Activated CD4-positive, alpha-beta T cell treated with anti-CD3 and anti-CD28 coated beads for 4 hours (primary cell): ENCODE measurements at places on chromosomes 16 and 17.

GRCh38 chr17:80910043-80910442 lies 81.6 kb upstream of the CHMP6 start:
- DNase-seq: no peak

GRCh38 chr17:29115435-29115834 lies 64.8 kb downstream of the MYO18A start:
- no peak for DNase-seq

DNA sequence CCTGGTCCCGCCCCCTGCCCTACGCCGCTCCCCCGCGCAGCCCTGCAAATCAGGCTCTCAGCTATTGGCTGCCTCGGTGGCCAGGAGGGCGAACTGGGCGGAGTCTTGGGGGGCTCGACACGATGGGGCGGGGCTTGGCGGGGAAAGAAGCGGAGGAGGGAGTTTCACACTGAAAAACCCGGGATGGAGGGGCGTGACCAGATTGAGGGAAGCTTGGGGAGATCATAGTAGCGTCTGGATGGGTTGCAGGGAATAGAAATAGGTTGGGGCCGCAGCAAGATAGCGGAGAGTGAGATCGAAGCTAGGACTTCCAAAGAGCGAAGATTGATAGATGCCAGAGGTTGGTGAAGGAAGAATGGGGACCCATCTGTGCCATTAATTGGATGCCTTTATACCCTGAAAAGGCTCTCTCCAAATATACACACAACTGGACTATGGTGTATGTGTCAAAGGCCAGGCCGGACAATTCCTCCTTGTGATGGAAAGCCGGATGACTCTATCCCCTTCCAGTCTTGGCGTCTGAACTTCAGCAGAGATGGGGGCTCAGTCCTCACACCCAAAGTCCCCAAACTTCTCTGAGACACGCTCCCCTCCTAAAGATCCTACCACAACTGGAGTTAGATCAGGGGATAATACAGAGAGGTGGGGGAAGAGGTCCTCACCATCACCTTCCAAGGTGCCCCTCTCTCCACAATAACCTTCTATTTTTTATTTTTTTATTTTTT lies 376 bp upstream of the STAC2 start:
- DNase-seq: peak; percentile 45

DNA sequence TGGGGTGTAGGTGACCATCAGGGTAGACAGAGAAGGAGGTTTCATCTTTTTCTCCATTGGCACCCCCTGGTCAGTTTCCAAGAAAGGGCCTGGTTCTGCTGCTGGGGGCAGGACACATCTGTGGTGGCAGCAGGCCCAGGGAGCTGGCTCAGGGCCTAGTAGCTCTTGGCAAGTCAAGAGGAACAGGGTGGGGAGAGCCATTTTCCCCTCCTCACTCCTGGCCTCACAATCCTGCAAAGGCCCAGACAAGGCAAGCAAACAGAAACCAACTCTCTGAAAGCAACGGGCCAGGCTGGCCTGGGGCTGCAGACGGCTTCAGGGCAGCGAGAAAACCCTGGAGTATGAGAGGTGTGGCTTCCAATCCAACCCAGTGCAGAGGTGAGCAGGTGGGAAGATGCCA lies 192.9 kb upstream of the DYNLRB2 start:
- DNase-seq: no peak

DNA sequence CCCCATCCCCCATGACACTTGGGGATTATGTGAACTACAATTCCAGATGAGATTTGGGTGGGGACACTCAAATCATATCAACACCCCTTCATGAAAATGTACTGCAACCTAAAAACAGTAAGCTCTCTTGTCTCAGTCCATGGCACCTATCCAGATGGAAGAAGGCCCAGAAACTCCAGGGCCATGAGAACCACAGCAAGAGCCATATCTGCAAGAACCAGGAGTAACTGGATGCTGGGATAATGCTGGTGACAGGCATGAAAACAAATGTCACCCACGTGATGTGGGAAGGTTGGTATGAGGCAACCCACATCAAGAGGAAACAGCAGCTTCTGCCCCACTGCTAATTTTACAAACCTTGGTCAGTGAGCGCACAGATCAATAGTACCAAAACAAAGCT lies 400.1 kb upstream of the ERCC4 start:
- no peak for DNase-seq

GRCh38 chr16:27235055-27235937 lies 32.0 kb downstream of the KDM8 start:
- peak; percentile 84 for DNase-seq

DNA sequence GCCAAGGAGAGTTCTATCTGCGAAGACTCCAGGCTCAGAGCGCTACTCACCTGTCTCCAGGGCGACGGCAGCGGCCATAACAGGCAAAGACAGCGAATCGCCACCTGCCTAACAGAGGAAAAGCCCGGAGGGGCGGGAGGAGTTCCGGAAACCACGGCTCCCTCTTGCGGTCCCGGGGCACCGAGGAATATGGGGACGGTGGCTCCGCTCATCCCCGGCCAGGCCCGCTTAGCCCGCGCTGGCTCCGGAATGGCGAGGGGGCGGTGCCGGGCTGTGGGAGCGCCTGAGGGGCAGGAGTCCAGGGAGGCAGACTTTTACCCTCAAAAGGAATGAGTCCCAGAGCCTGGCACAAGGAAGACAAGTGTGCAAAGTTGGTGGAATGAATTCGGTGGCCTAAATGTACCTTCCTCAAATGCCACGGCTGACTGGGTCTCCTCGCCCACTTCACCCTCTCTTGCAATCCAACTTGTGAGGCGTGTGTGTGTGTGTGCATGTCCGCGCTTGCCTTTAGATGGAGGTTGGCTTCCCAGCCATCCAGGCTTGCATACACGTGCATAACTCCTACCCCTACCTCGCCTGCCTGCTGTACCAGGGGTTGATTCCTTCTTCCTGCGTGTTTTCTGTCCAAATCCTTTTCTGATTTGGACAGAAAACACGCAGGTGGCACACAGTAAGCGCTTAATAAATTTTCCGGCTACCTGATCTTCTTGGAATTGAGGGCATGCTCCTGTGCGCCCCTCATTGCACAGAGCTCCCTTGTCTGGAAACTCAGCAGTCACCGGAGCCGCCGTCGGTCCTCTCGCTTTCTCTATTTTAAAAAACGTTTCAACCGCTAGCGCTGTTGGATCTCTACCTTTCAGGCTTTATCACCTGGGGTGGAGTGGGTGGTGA lies 3.5 kb downstream of the C17orf100 start:
- DNase-seq: no peak

DNA sequence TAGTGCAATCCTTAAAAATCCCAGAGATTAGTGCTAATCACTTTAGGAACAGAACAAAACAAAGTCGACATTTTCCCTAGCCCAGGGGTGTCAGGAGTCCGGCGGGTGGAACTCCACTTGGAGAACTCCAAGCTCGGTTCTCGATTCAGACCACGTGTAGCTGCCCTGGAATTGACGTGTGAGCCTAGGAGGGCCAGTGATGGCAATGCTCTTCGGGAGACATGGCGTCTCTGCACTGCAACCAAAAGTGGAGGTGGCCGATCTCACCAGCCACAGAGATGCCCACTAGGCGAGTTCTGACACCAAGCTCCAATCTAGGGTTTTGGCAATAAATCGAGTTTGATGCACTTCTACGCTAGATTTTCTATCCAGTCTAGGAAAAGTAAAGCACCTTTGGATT lies 17.6 kb downstream of the MAP1LC3B start:
- DNase-seq: no peak

- no peak for DNase-seq
Measured at GRCh38 chr17:18262111-18262510, 1.6 kb downstream of the MIEF2 start.

- no peak for DNase-seq
Measured at GRCh38 chr17:49925921-49926320, 43.1 kb upstream of the DLX4 start.

DNA sequence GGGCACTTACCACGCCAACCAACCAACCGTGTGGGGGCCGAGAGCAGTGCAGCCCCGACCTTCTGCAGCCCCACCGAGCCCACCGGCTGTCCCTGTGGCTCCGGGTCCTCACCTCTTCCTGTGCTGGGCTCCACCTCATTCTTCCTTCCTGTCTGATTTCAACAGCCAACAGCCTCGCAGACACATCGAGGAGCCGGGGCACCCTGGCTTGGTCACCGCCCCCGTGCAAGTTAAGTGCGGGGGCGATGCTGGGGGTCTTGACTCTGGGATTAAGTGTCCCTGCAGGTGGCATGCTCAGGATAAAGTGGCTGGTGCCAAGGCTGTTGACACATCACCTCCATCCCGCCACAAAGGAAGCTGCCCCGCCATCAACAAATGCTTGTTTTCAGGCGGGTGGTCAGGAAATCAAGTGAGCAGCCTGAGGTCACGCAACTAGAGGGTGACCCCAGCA lies at the start of gene NLRC3:
Gene NLRC3, minus strand, starts transcription at position 102 of the 451 bp plus-strand sequence. CDS start 12,367 bp downstream, outside the sequence.
- DNase-seq: peak; percentile 34

DNA sequence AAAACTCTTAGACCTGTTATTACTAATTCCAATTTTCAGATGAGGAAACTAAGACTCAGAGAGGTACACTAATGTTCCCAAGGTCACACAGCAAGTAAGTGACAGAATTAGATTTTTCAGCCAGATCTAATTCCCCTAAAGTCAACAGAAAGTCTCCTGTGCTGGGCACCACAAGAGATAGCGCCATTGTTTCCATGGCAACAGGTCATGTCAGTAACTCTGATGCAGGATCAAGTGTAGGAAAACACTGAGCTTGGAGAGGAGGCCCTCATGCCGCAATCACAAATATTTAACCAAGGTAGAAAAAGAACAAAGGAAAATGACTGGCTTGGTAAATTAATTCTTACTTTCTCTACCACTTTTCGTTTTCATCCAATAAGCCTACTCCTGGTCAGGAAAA lies 166.0 kb upstream of the CDH13 start:
- DNase-seq: no peak

- DNase-seq: no peak
Measured at GRCh38 chr17:2455956-2456355, 55.1 kb upstream of the MNT start.

- DNase-seq: no peak
Measured at GRCh38 chr17:54901230-54901822, 674 bp downstream of the TOM1L1 start.

GRCh38 chr17:49557312-49558024 lies 18.2 kb upstream of the NXPH3 start:
- no peak for DNase-seq

DNA sequence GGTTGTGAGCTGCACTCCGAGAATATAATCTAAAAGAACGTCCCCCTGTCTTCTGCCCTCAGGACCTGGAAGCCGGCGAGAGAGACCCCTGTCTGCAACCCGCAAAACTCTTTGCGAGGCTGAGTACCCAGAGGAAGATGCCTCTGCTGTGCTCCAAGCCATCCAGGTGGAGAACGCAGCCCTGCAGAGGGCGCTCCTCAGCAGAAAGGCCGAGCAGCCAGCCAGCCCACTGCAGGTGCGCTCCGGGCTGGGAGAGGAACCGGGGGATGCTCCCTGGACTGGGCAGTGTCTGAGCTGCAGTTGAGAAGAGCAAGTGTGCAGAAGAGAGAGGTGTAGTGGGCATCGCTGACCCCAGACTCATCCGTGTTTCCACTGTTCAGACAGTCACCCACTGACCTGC lies 148.3 kb downstream of the KATNIP start:
- DNase-seq: no peak

DNA sequence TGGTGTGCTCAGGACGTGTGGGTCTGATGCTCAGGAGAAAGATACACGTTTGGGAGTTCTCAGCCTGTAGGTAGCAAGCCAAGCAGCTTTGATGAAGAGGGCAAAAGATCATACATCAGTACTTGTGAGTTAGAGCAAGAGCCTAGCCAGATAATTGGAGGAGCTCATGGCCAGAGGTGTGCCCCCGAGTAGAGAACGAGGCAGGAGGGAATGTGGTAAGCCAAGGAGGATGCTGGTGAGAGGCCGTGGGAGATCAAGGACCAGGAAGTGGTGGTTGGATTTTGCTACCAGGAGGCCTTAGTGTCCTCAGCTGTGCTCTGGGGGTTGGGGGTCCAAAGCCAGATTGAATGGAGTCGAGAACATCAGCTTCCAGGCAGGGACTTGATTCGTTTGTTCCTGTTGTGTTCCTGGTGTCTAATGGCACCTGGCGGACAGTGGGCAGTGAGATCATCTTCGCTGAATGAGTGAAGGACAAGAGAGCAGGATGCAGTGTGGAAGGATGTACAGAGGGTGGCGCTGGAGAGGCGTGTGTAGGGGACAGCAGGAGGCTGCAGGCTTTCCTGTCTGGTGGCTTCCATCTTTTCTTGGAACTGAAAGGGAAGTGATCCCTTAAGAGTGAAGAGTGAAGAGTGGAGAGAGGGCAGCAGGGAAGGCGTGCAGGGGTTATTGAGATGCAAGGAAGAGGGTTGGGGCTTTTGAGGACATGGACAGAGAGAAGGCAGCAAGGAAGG lies 11.6 kb downstream of the FBXL19 start:
- DNase-seq: no peak

DNA sequence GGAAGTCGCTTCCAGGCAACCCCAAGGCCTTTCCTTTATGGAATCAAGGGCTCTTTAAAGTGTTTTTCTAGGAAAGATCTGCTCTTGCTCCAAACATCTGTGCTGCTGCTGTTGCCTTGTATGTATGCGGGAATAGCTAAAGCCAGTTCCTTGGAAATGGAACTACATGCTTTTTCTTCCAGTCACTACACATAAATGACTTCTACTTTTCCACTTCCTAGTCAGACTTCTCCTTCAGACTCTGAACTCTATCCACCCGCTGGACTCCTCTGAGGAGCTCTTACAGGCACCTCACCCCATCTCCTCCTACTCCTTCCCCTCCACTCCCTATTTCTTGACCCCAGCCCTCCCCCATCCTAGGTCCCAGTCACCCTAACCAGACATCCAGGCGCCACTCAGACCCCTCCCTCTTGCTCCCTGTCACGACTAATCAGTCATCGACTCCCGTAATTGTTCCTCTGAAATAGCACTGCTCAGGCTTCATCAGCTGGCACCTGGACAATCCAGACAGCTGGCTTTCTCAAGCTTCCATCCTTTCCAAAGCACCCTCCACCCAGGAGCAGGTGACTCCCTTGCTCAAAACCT lies 15.0 kb upstream of the PEMT start:
- no peak for DNase-seq

GRCh38 chr17:78609191-78609641 lies 32.0 kb upstream of the DNAH17 start:
- DNase-seq: no peak

DNA sequence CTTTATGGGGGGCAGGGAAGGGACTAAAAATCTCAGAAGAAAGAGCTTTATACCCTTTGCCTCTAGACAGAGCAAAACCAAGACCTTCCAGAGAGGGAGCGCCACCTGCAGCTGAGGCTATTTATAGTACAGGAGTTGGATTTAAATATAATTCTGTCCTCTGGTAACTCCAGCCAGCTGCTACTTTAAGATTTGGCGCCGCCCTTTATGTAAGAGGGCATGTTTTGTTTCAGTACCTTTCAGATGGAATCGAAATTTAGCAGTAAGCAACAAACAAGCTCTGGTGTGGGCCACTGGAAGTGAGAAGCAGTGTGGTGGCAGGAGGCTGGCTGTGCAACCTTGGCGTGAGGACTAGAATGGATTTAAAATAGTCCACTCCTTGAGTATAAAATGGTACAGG lies 5.2 kb upstream of the GUCY2D start:
- peak; percentile 24 for DNase-seq

DNA sequence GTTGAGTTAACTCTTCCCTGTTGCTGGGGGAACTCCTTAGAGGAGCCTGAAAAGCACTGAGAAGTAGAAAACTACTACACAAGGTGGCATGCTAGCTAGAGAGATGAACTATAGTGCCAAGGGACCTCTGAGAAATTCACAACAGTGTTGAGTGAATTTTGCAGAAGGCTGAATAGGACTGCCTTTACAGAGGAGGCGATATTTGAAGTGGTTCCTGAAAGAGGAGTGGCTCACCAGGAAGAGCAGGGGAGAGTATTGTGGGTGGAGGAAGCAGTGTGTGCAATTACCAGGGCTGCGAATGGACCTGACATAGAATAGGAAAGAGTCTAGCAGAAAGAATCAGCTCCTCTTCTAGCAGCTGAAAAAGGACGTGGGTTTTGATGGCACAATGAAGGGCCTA lies 66.4 kb downstream of the CDK5R1 start:
- DNase-seq: no peak

GRCh38 chr17:73841431-73842060 lies 197.3 kb upstream of the SDK2 start:
- DNase-seq: no peak
